ENCODE measurements at places on chromosomes 5 and 9.

- DNase-seq = no peak
Observed at GRCh38 chr5:141636106-141636412, 590 bp downstream of the HDAC3 start.

GRCh38 chr9:83981126-83981871 is 694 bp downstream of the RMI1 start:
- peak; percentile 76 for DNase-seq

GRCh38 chr9:120528829-120529228 is 51.1 kb downstream of the CDK5RAP2 start:
- no peak for DNase-seq

DNA sequence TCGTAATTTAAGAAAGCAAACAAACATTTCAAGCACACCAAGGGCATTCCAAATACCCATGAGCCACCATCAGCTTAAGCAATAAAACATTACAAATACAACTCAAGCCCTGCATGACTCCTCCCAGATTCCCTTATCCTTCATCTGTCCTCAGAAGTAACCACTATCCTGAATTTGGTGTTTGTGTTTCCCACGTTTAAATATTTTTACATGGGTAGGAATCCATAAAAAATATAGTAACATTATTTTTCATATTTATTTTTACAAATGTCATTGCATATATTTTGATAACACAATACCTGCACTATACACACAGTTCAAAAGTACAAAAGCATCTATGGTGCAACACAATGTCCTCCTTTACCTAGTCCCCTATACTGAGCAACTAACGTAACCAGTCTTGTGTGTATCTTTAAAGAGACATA is 6.4 kb downstream of the PRKAA1 start:
- no peak for DNase-seq

DNA sequence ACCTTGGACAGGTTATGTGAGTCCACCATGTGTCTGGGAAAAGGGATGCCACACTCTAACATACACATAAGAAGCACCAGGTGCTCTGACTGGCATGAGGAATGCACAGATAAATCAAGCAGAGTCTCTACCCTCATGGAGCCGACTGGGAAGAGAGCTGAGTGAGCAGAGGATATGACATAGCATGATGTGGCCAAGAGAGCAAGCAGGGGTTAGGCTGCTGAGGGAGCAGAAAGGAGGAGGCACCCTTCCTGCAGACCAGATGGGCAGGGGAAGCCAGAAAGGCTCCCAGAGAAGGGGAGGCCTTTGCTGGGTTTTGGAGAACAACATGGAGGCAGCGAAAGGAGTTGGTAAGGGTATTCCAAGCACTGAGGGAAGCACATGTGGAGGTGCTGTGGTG is 223.1 kb downstream of the GNA14 start:
- no peak for DNase-seq

- DNase-seq = peak; percentile 86
Observed at GRCh38 chr5:36606428-36607113, at the start of gene SLC1A3. TSS of gene SLC1A3 (plus strand) at chr5:36606606. CDS start at chr5:36608424, 1,818 bp downstream.

DNA sequence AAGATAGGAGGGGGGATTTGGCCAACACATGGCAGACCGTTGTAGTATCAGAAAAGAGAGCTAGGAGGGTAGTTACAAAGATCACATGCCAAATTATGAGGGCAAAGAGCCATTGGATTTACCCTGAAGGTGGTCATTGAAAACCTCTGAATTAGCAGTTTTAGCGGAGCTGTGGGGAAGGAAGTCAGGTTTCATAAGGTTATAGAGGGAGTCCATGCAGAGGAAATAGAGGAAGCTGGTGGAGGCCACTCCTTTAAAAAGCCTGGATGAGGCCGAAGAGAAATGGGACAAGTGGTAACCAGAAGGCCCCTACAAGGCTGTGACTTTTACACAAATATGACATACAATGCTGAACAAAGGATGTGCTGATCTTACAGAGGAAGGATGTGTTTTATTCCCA is 13.2 kb downstream of the DOCK8 start:
- DNase-seq = no peak

GRCh38 chr5:141040093-141040770 is 10.9 kb upstream of the PCDHB1 start:
- DNase-seq = peak; percentile 83

- no peak for DNase-seq
Observed at GRCh38 chr5:122723606-122724352, 51.1 kb upstream of the SNX2 start.

GRCh38 chr9:131714161-131714646 is 25.7 kb downstream of the RAPGEF1 start:
- DNase-seq = no peak

- DNase-seq = no peak
Observed at GRCh38 chr9:101737705-101738565, 512 bp downstream of the GRIN3A start.

- DNase-seq = no peak
Observed at GRCh38 chr5:112930082-112930344, 8.0 kb upstream of the REEP5 start.

DNA sequence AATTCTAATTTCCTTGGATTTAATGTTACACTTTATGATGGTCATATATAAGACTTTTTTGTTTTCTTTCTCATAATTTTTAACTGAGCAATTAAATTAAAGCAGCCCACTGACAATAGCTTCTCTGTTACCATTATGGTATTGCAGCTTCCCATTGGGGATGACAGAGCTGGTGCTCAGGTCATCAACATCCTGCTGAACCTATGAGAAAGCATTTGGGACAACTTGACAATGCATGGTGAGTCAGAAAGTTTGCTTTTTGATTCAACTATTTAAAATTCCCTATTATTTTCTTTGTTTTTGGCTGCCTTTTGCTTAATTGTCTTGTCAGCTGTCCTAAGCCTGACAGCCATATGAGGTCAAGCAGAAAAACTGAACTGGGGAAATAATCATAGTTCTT is 487.4 kb upstream of the RIOK2 start:
- no peak for DNase-seq

DNA sequence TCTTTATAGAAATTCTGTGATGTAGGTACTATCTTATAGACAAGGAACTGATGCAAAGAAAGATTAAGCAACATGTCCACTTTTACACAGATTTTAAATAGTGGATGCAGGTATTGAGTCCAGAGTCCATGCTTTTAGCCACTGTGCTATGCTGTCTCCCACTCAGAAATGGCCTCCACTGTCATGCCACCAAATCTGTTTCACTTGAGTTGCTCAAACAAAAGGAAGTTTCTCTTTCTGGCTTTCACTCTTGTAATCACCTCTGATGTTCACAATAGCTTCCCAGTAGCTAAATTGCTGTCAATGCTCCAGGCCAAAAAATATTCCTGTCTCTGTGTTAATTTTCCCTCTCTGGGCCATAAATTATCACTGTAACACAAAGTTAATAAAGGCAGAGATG is 77.0 kb upstream of the RASA1 start:
- DNase-seq = no peak

GRCh38 chr9:12554636-12555035 is 138.5 kb upstream of the TYRP1 start:
- DNase-seq = peak; percentile 70

GRCh38 chr9:132546148-132547051 is 36.0 kb upstream of the BARHL1 start:
- DNase-seq = peak; percentile 82

- no peak for DNase-seq
Observed at GRCh38 chr5:67465537-67466207, 269.1 kb upstream of the CD180 start.

DNA sequence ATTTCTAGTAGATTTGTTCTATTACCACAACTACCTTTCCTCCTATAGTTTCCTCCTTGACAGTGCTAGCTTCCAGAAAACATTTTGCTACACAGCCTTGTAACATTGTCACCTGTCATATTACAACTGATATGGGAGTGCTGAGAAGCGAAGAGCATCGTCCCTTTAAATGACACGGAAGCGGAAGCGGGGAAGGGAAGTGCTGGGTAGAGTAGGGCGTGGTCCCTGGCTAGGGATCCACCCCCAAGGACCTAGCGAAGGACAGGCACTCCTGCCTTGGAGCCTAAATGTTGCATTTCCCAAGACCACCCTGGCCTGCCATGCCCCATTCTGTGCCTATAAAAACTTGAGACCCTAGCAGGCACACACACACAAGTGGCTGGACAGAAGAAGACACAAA is 57.4 kb upstream of the RANBP6 start:
- DNase-seq = no peak

GRCh38 chr9:110048976-110049698 is 158.8 kb downstream of the C9orf152 start:
- DNase-seq = peak; percentile 48

GRCh38 chr5:135448071-135448739 is 1.1 kb upstream of the DCANP1 start:
- no peak for DNase-seq

- no peak for DNase-seq
Observed at GRCh38 chr9:127526655-127527559, 75.6 kb downstream of the LRSAM1 start.

- DNase-seq = no peak
Observed at GRCh38 chr5:123699571-123699970, 187.6 kb downstream of the CSNK1G3 start.

DNA sequence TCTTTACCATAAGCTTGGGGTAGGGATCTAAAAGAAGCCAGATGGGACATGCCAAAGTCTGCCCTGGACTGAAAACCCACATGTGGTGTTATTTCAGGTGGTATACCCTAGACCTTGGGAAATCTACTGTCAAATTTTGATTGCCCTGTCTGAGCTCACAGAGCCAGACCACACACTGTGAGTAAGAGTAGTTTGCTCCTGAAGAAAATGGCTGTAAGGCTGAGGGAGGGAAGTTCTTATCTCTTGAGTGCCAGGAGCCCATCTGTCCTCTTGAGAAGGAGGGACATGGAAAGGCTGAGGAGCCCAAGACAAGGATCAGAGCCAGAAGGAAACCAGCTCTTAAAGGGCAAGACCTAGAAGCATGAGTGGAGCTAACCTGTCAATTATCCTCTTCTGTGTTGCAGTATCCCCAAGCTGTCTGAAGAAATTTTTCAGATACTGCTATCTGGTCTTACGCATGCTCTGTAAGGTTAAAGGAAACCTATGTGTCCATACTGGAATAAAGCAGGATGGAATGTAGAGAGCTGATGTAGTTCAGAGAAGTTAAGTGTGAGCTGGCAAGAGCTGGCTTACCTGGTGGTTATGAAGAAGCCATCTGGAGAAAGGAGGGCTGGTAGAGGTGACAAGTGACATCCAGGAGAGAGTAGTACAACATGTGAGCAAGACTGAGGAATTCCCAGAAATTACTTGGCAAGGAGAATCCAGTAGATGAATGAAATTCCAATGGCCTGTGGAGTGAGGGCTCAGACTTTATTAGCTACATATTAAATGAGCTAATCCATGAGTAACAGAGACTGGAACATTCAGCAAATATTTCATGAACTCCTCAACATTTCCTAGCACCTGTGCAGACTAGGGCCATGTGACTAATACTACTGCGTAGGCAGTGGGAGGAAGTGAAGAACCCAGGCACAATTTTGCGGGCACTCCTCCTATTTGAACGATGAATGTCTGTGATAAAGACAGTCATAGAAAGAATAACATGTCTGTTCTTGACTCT is 389.1 kb upstream of the KIF2A start:
- DNase-seq = no peak

DNA sequence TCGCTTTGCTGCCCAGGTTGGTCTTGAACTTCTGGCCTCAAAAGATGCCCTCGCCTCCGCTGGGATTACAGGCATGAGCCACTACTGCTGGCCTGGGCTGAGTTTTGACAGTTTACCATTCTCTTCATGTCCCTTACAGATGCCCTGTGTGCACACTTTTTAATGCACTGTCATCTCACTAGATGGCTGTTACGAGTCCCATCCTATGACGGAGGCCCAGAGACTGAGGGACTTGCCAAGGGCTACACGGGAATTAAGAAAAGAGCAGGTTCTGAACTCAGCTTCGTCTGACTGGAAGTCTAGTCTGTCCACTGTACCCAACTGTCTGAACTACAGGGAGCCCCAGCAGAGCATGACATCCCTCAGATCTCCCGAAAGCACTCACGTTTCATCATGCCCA is 63.9 kb downstream of the ARHGEF37 start:
- DNase-seq = no peak

GRCh38 chr9:76219560-76220151 is 174.6 kb downstream of the RFK start:
- DNase-seq = no peak

DNA sequence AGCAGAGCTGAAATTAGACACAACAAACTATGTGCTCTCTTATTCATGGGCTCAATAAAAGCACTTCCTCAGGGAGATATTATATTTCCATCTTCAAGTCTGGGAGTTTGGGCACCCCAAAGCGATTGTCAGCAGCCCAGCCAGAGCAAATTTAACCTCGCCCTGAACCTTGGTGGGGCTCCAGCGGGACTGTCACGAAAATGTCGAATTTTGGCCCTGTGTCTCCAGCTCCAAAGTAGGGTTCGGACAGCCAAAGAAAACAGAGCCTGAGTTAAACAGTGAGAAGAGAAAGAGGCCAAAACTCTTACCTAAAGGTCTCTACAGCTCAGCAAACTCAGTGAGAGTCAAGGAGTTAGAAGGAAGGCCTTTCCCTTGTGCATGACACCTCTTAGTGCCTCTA is 432.9 kb downstream of the SPATA31D1 start:
- DNase-seq = no peak

Measured in HAP-1 (cell line).